AG04449 (cell line): ENCODE measurements at places on chromosomes 5 and 9.

DNA sequence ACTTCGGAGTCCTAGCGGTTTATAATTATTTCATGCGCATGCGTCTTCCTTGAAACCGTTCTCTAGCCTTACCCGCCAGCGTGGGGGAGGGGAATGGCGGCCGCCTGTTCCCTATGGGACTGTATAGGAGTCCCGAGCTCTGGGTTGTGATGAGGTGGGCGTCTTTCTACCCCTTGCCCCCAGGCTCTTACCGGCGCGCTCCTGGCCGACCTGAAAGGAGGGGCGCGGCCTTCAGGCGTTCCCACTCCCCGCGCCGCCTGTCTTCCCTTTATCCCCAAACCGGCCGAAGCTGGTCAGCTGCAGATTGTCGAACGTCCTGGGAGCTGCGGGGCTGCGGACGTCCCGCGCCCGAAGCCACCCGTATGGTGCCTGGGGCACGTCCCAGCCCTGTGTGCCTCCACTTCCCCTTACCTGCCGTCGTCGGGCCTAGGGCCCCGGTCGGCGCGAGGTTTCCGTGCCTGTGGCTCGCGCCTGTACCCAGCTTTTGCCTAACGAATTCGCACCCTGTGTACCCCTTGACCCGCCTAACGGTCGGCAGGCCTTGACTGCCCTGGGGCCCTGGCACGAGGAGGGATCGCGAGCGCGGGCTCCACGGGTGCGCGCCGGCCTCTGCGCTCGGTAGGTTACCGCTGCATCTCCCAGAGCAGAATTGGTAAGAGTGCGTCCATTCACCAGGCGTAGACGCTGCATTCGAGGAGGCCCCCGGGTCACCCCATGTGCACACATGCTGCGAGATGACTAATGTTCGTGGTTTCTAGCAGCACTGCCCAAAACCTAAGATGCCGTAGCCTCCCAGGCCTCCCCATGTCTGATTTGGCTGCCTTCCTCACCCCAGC, 653 bp upstream of the HNRNPH1 start:
- no peak for DNase-seq

- DNase-seq = no peak
Measured at GRCh38 chr5:57225553-57225952, 51.7 kb downstream of the GPBP1 start.

DNA sequence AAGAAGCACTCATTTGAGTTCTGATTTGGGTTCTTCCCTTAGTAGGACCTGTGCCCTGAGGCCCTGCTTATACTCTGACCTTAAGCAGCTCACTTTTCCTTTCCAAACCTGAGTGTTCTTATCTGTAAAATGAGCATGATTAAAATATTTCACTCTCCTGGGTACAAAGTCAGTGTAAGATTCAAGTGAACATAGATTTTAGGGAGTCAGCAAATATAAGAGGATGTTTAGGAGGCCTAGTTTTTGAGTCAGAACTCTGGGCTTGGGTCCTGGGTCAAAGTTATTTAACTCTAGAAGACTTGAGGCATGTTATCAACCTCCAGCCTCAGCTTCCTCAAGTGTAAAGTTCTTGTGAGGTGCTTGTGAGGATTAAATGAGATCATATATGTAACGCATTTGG, 8.7 kb upstream of the SPARC start:
- DNase-seq = no peak

GRCh38 chr9:87236546-87236945, 261.1 kb upstream of the DAPK1 start:
- DNase-seq = no peak

- no peak for DNase-seq
Measured at GRCh38 chr9:134050726-134051125, 17.1 kb downstream of the BRD3 start.

- no peak for DNase-seq
Measured at GRCh38 chr5:143361438-143361837, 42.0 kb downstream of the NR3C1 start.

DNA sequence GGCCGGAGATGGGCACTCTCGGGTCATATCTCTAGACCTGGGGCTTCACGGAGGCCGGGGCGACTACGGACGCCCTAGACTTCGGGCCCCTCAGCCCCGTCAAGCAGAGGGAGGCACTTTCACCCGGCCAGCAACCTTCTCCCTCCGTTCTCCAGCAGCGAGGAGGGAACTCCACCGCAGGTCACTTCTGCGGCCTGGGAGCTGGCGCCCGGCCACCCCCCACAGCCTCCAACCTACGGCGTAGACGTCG, 201 bp downstream of the DOLK start:
- no peak for DNase-seq

DNA sequence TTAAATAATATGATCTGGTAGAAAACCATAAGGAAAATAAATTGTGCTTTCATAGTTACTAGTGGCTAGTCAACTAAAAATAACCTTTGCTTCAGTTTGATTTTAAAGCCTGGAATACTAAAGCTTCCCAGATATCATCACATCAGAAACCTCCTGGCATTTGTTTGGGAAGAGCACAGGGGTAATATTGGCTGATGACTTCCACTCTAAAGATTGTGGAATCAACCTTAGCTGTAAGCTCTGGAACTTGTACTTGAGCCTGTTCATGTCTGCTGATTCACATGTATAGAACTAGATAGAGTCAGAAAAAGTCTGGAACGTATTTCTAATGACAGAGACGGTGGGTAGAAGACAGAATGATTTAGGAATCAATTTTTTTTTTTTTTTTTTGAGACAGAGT, 345.0 kb downstream of the CWC27 start:
- DNase-seq = no peak

DNA sequence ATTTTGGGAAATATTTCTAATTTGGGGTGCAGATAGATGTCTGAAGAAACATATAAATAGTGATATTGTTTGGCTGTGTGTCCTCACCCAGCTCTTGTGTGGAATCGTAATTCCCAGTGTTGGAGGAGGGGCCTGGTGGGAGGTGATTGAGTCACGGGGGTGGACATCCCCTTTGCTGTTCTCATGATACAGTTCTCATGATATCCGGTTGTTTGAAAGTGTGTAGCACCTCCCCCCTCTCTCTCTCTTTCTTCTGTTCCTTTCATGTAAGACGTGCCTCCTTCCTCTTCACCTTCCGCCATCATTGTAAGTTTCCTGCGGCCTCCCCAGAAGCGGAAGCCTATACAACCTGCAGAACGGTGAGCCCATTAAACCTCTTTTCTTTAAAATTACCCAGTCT, 11.4 kb upstream of the ADAMTS16 start:
- DNase-seq = no peak

GRCh38 chr5:143653766-143654282, 158.1 kb upstream of the HMHB1 start:
- no peak for DNase-seq

GRCh38 chr5:173792781-173793547, 95.2 kb upstream of the CPEB4 start:
- DNase-seq = no peak

DNA sequence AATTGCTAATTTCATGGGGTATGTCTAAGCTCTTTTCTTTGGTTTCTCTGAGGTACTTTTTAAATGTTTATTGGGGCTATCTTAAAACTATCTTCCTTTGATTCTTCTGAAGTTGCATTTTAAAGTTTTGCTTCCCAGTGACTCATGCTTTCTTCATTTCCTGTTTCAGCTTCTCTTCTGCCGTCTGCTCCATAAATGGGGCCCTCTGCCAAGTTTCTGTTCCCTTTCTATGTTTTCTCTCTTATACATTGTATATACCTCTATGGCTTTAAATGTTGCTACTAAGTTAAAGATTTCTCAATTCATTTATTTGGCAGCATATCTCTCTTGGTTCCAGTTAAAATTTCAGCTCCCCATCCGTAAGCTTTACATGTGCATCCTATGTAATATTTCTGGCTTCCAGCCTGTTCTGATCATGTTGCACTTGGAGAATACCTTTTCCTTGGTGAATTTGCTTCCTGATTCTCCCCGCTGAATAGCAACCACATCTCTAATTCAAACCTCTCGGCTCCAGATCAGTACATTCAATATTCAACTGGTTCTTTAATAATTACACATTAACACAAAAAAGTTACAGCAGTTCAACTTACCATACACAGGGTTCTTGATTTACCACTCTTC, 125.3 kb downstream of the ST8SIA4 start:
- peak; percentile 58 for DNase-seq

DNA sequence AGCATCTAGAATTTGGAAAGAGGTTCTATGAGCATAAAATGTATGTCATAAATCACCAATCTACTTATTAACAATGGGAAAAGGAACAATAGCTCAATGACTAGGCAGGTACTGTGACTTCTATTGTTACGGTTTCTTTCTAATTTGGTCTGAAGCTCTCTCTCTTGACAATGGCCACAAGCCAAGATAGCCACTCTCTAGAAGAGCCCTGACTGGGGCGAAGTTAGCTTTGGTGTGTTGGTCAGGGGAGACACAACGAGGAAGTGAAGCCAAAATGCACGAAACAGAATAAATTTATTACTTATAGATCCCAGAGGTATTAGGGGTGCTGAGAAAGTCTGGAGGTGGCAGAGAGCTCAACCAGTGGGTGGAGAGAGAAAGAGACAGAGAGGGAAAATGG, 9.4 kb upstream of the RAD23B start:
- DNase-seq = no peak

DNA sequence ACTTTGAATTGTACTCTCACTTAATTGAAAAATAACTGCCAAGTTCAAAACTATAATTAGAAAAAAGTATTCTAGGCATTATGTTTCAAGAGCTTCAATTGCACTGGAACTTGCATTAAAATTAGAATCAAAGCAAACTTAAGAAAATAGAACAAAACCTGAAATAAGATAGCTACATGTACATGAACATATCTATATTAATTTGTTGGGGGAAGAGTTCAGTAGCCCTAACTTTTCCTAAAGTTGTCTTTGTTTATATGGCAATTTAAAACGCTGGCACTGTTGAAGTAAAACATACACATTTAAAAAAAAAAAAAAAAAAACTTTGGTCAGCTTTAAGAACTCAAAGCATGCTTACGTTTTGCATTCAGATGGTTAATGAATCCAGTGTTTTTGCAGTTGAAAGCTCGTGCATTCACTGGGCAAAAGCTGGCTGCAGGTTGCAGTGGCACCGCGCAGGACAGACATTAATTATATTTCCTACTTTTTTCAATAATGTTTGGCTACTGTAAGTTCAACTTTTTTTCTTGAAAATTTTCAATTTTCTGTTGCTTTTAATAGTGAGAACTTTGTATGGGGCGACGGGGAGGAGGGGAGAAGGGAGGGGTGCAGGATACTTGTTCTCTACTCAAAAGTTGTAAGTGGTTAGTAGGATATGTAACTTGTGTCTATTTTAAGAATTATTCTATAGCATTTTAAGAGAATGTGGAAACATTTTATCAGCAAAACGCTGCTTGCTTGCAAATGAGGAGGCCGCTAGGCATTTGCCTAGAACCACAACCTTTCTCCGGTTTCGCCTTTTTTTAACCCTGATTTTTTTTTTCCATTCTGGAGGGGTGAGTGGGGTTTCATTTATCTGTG, 3.9 kb downstream of the NR2F1 start:
- DNase-seq = no peak

DNA sequence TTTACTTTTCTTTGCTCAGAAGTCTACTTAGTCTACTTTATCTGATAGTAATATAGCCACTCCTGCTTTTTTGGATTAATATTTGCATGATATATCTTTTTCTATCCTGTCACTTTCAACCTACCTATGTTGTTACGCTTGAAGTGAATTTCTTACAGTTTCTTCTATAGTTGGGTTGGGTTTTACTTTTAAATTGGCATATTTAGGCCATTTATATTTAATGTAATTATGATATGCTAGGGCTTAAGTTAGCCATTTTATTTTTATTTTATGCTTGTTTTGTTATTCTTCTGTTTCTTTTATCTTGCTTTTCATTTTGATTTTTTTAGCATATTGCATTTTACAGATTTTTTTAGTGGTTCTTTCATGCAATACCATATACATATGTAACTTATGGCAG, 164.7 kb downstream of the AOPEP start:
- no peak for DNase-seq

DNA sequence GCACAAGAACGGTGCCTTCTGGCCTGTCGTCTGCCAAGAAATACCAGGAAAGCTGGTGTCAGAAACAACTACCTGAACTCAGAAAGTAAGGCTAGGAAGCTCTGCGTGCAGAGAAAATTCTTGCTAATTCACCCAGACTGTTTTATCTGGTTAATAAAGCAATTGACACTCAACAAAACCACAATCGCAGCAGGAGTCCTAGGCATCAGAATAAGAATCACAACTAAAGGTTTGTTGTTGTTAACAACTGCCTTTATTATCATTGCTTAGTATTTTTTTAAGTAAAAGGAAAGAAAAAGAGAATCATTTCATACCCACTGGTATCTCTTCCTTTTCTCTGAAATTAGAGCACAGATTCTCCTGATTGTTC, 3.9 kb upstream of the ISL1 start:
- no peak for DNase-seq

DNA sequence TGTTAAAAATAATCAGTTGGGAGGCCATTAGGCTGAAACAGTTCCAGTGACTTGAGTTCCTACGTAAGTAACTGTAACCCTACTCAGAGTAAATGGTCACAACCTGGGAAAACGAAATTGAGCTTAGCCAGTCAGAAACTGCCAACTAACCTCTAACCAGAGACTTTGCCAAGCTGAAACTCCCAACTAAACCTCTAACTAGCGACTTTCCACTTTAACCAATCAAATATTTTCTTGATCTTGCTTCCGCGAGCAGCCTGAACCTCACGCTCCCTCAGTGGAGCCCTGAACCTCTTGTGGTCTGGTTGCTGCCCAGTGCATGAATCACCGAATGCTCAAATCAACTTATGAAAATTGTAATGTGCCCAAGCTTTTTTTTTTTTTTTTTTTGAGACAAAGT, 156.2 kb downstream of the MED10 start:
- DNase-seq = no peak

DNA sequence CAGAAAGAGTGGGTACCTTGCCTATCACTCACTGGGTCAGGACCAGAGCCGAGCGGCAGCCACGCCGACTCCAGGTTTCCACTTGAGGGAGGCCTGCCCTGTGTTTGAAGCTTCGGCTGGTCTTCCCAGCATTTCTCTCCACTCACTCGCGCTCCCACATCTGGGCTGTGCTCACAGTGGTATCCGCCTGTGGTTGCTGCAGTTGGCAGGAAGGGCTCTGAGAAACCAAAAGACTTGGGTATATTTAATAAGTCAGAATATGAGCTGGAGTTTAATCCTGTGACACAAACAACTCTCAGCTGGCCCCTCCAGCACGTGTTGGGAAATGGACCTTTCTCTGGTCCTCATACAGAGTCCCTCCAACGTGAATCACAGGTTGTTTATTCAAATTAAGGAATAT, 70.9 kb downstream of the SPRY4 start:
- no peak for DNase-seq

GRCh38 chr5:61449804-61450492, 117.9 kb downstream of the ZSWIM6 start:
- peak; percentile 81 for DNase-seq
